ENCODE measurements at places on chromosomes 16 and 17.

DNA sequence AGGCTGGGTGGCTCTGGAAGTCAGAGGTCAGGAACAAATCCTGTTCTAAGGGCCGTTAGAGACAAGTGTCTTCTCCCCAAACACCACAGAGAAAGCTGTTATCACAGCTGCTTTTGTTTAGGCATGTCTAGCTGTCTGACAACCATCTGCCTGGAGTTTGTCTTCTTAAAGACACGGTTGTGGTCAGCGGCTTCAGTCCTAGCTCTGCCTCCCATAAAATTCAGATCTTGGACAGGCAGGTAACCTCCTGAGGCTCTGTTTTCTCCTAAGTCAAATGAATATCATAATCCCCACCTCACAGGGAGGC, 2.3 kb upstream of the ITGA3 start:
- no peak for DNase-seq

GRCh38 chr17:6676802-6677157, 25.2 kb downstream of the C17orf100 start:
- no peak for DNase-seq

DNA sequence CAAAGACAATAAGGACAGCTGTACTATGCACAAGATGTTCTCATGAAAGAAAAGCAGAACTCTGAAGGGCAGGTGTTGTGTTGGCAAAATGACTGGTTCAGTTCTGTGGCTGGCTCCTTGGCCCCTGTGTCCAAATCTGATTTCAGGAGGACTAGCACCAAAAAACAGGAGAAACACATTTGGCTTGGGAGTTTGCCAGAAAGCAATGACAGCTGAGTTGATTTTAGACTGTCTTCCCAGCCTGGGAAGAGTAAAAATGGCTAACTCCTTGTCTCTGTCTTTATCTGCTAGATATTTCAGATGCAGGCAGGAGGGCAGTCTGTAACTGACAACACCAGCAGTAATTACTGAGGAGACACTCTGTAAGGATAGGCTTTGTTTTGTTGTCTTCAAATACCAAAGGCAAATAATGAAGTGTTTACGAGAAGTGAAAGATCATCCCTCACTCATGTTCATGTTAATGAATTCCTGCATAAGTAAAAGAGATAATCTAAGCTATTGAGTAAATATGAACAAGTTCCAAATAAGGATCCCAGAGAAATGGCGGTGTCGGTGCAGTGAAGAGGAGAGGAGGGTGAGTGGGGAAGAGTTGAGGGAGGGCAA, 989.0 kb downstream of the CDH11 start:
- no peak for DNase-seq

GRCh38 chr17:81722184-81723120, 10.4 kb downstream of the SLC25A10 start:
- no peak for DNase-seq

DNA sequence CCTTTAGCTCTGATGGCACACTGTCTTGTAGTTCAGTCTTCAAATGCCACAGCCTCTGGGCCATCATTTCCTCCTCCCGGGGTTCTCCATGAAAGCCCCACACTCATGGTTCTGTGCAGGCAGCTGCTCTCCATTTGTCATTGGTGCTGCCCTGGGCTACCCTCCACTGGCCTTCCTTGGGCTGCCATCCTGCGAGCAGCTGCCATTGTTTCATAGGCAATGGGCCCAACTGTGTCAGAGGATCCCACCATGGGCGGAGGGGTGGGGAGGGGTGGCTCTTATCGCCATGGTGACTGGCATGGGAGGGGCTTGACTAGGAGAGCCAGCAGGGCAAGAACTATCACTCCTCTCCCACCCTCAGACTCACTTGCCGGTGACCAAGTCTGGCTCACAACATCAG, 38.6 kb upstream of the BRD7 start:
- DNase-seq: no peak

All from SW480 (cell line).